Large intestine (tissue), 12 donors: ENCODE measurements at places on chromosomes 11 and 22. TPM values are rescaled to one million over a fixed set of nuclear protein-coding genes. Genes with fewer than 3 reads are reported as not detected.
A peak's percentile ranks its signal among the peaks of the same experiment; 100 is the strongest.

- DNase-seq: peak; percentile 48
Observed at GRCh38 chr11:117717485-117718314, 79.3 kb downstream of the DSCAML1 start.

- no peak for DNase-seq
Observed at GRCh38 chr11:5522308-5522707, 5.8 kb upstream of the UBQLNL start.

The OR51B2 gene
- not detected for polyA plus RNA-seq

The ELFN2 gene
- 0.27 TPM for polyA plus RNA-seq

- no peak for DNase-seq
Observed at GRCh38 chr11:59729834-59730233, 16.2 kb upstream of the OR10V1 start.

The RCOR2 gene
- polyA plus RNA-seq: 6.3 TPM

GRCh38 chr11:1409108-1409851 is 19.5 kb downstream of the BRSK2 start:
- no peak for DNase-seq

DNA sequence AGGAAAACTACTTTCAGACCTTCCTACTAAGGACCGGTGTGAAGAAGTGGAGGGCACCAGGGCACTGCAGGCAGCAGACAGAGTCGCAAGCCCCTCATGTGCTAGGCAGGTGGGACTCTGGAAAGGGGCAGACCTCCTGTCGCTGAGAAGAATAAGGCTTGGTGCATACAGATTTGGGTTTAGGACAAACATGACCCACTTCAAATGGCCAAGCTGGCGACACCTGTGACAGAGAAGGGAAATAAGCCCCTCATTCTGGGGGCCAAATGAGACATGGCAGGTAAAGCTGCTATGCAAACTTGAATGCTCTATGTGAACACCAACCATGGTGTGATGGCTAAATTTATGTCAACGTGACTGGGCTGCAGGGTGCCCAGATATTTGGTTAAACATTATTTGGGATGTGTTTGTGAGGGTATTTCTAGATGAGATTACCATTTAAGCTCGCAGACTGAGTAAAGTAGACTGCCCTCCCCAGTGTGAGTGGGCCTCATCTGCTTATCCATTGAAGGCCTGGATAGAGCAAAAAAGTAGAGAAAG is 112.4 kb upstream of the PITPNB start:
- no peak for DNase-seq

The PARVA gene
- 35.9 TPM for polyA plus RNA-seq

GRCh38 chr22:40022536-40023240 is 27.9 kb downstream of the FAM83F start:
- DNase-seq: no peak

GRCh38 chr11:10930224-10930971 is 72.5 kb upstream of the ZBED5 start:
- DNase-seq: no peak

The TMEM126A gene
- polyA plus RNA-seq: 48.6 TPM

- DNase-seq: no peak
Observed at GRCh38 chr11:89136606-89137005, 41.1 kb upstream of the TYR start.

DNA sequence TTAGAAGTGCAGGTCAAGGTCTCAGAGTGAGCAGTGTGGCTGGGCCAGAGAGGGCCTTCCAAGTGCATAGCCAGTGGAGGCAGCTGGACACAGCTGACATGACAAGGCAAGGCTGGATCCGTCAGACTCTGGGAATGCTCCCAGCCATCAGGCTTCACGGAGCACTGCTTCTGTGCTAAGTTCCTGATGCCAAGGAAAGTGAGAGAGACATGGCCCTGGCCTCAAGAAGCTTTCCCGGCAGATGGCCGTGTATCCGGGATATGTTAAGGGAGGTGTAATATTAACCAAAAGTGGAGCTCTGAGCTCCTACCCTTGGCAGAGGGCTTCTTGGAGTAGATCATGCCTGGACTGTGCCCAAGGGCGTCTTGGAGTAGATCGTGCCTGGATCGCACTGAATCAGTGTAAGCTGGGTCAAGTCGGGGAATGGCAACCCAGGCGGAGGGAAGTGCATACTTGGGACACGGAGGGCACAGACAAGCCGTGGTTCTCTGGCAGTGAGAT is 7.4 kb upstream of the EFCAB6 start:
- DNase-seq: no peak

DNA sequence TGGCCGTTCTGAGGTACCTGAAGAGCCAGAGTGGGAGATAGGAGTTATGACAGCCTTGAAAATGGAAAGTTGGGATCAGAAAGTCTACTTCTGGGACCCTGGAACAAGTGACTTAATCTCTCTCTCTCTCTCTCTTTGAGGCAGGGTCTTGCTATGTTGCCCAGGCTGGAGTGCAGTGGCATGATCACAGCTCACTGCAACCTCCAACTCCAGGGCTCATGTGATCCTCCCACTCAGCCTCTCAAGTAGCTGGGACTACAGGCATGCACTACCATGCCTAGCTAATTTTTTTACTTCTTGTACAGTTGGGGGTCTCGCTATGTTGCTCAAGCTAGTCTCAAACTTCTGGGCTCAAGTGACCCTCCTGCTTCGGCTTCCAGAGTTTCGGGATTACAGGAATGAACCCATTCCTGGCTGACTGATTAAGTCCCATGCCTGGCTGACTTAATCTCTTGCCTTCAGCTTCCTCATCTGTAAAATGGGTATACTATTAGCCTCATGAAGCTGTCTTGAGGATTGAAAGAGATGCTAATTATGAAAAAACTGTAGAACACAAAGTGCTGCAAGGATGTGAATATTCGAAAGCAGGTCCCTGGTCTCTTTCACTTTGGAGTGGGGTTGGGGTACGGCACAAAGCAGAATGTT is 87.7 kb downstream of the UBASH3B start:
- no peak for DNase-seq

DNA sequence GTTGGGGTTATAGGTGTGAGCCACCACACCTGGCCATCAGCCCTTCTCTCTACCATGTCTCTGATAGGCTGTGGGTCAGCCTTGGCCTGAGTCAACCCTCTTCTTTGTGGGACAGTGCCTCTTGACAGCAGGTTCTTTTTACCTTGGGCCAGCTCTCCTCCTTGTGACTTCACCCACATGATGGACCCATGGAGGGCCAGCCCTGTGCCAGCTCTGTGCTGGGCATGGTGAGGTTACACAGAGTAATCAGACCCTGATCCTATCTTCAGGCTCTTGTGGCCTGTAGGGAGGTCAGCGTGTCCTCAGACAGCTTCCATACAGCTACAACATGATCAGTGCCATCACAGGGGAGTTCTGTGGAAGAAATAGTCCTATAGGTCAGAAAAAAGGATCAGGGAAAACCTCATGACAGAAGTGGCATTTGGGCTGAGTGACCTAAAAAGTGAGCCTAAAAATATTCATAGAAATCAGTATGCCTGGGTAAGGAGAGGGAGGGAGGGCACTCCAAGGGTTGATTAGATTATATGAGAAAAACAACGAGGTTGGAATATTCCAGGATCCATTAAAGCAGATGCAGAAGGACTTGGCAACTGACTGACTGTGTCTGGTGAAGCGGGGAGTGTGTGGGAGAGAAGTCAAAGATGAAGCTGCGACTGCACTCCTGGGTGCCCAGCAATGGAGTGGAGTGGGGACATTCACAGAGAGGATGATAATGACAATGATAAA is 17.1 kb downstream of the OTOG start:
- DNase-seq: no peak

DNA sequence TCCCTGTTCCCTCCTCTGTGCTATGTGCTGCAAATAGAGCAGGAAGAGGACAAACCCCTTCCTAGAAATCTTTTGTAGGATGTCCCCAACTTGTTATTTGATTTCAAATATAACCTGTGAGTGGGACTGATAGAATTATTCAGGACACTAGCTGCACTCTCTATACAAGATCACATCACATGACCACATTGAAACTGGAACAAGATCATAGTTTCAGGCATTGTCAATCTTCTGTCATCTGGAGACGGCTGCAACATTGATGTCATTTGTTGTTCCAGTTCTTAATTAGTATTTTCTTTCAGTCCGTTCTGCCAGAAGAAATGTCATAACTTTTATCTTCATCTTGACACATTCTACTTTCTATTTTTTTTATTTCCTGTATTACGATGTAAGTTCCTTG is 89.3 kb downstream of the GRIA4 start:
- no peak for DNase-seq

The CCDC188 gene
- 2.7 TPM for polyA plus RNA-seq

The CD3D gene
- polyA plus RNA-seq: 7.4 TPM

GRCh38 chr11:17267576-17267975 is 9.0 kb upstream of the NUCB2 start:
- no peak for DNase-seq

The APOA4 gene
- 4,166 TPM for polyA plus RNA-seq

The SLC25A45 gene
- polyA plus RNA-seq: 41.2 TPM

DNA sequence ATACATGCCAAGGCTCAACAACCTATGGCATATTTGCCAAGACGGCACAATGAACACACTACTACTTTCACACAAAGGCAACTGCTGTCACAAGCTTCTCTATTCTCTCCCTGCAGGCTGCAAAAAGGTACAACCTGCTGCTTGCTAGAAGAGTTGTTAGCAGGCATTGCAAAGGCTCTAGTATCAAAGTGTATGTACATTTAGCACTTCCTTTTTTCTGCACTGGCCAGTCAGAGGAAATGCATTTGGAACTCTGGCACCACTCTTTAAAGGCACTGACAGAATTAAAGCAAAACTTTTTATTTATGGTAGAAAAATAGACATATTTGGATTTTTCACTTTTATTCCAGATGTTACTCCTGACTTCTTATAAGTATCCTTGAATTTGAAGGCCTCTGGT is 125.9 kb downstream of the CWF19L2 start:
- DNase-seq: no peak

The TRPM5 gene
- 0.87 TPM for polyA plus RNA-seq

DNA sequence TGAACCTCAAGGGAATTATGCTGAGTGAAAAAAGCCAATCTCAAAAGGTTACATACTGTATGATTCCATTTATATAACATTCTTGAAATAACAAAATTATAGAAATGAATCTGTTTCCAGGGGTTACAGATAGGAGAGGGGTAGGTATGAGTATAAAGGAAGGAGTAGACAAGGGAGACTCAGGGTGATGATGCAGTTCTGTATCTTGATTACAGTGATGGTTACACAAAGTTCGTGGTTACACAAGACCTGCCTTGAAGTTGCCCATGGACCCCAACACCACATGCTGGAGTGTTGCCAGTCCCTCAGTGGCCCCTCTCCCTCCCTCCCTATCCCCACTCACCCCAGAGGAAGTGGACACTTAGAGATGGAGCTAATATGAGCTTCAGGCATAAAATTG is 20.3 kb downstream of the STK33 start:
- no peak for DNase-seq

- no peak for DNase-seq
Observed at GRCh38 chr22:42462016-42462415, 29.8 kb upstream of the NFAM1 start.

DNA sequence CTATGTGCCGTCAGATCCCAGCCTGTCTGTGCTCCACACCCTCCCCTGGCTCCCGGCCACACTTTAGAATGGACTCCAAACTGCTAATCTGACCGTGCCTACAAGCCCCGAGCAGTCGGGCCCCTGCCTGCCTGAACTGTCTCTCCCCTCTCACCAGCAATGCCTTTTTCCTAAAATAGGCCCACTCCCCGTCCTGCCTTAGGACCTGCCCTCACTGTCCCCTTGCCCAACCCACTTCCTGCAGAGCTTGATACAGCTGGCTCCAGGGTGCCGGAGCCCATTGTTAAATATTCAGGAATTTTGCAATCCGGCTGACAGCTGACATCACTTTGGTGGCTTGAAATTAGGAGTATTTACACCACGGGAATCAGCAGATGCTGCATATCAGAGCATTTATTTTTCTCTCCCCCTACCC is 21.4 kb downstream of the MN1 start:
- DNase-seq: no peak

DNA sequence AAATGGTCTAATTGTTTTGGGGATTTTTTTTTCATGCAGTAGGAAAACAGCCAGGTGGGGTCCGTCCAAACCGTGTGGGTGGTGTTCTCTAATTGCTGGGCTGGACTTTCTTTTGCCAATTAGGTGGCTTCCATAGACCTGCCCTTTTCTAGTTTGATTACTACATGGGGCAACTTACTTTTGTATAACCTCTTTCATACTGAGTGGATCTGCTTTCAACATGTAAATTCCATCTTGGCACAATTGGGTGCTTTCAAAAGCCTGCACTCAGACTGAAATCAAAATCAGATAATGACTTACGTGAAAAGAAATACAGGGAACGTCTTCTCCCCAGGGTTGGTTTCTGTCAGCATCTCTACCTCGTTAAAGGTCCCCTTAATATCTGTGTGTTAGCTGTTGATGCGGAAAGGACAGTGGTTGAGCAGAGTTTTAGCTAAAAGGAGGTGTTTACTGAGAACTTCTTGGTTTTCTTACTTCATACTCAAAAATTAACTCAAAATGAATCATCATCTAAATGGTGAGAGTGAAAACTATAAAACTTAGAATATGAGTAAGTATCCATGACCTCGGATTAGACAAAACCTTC is 72.1 kb downstream of the BARX2 start:
- no peak for DNase-seq

DNA sequence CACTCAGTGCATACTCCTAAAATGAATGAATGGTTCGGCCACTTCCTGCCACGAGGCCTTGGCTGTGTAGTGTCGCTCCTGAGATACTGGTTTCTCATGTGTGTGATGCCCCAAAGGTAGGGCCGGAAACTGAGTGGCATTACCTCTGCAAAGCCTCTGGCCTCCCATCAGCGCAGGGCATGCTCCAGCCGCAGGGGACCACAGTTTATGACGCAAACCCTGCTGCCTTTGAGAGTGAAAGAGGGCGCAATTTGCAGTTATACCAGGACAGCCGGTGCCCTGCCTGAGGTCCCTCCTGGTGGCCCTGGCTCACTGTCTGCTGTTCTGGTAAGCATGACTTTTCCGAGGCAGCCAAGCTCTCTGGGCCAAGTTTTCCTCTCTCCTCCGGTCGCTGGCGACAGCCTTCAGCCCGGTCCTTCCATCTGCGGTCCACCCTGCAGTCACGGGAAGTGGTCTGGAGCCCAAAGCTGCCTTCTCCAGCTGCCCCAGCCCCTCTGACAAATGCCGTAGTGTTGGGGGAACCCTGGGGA is 2.4 kb upstream of the FGF3 start:
- no peak for DNase-seq

- no peak for DNase-seq
Observed at GRCh38 chr11:45157247-45158209, 11.1 kb downstream of the PRDM11 start.

DNA sequence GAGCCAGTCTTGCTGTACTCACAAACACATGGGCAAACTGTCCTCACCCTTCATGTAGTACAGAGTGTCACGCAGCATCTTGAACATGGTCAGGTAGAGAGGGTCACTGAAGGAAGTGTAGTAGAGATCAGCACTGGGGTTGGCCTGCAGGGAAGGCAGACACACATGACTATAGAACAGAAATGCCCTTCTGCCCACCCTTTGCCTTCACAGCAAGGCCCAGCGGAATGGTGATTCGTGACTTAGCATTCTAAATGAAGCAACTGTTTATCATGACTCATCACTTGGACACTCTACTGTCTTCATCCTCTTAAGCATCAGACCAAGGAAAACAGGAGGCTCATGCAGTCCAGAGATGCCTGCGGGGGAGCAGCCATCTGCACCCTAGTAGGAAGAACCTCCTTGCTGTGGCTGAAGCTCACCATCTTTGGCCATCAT is 33.4 kb downstream of the SERPIND1 start:
- no peak for DNase-seq
